ENCODE measurements at places on chromosomes 3 and 15.

DNA sequence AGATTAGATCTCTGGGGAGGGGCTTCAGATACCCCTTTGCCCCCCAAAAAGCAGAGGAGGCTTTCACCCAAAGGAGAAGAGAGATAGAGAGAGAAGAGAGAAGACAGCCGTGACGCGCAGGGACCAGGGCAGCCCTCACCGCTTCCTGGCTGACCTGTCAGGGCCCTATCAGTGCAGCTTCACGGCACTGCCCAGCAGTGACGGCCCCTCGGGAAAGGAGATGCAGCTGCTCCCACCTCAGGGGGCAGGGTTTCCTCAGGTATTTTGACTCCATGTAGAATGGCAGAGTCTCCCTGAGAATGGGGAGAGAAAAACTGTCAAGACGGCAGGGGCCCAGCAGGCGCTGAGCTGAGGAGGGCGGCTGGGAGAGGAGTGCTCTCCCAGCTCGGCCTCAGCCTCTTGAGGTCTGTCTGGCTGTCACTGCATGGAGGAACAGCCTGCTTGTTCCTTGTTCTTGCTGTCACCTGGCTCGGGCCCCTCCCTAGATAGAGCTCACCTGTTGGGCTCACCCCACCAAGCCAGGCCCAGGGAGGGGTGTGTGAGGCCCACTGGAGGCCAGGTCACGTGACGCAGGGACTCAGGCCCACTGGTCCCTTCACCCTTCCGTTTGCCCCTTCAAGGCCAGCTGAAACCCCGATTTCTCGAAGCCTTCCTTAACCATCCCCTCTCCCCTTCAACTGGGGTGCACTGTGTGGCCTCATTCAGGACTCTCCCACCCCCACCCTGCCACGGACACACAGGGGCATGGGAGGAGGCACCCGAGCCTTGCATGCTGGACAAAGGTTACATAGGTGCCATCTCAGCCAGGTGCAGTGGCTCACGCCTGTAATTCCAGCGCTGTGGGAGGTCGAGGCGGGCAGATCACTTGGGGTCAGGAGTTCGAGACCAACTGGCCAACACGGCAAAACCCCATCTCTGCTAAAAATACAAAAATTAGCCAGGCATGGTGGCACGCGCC is 28.2 kb downstream of the LOXL1 start:
- DNase-seq, result no peak

DNA sequence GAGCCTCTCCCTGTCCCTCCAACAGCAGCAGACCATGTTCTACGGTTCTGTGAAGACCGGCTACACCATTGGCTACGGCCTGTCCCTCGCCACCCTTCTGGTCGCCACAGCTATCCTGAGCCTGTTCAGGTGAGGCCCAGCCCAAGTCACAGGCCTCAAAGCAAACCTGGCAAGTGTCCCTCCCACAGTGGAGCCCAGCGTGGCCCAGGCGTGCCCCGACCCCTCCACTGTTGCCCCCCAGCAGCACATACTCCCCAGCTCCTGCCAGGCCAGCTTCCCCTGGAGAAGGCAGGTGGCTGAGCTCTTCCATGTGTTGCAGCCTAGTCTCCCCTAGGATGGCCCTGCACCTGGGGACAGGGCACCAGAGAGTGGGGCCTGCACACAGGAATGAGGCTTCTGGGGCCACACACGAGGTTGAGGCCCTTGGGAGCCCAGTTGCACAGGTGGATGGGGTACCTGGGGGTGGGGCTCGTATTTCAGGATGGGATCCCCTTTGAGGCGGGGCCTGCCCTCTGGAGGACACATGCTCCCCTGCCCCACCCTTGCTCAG is 25.0 kb downstream of the VIPR1 start:
- DNase-seq, result no peak

GRCh38 chr3:94185753-94186152 is 122.9 kb downstream of the NSUN3 start:
- no peak for DNase-seq

DNA sequence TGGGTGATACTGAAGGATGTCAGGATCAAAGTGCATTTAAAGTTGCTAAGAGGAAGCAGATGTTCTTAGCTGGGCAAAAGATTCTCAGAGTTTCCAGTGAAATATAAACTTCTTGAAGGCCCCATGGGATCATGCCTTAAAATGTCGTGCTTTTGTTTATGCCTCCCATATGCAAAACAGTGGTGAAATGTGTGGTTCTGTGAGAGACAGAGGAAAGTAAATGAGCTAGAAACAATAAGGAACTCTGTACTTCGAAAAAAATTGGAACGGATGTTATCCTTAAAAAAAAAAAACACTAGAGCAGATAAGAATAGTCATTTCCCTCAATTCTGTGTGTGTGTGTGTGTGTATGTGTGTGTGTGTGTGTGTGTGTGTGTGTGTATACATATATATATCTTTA is 497.0 kb upstream of the TBL1XR1 start:
- DNase-seq, result no peak

- DNase-seq, result no peak
Observed at GRCh38 chr3:105904678-105905284, 36.0 kb upstream of the CBLB start.

- no peak for DNase-seq
Observed at GRCh38 chr3:176734146-176734545, 463.1 kb downstream of the TBL1XR1 start.

DNA sequence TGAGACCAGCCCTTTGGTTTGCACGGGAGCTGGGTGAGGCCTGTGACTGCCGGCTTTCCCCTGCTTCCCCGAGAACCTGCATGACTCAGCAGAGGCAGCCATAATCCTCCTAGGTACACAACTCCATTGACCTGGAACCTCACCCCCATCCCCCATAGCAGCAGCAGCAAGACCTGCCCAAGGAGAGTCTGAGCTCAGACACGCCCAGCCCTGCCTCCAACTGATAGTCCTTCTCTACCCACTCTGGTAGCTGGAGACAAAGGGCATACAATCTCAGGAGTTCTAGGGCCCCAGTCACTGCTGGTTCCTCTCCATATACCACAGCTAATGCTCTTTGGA is 141.0 kb upstream of the ARHGEF26 start:
- no peak for DNase-seq

DNA sequence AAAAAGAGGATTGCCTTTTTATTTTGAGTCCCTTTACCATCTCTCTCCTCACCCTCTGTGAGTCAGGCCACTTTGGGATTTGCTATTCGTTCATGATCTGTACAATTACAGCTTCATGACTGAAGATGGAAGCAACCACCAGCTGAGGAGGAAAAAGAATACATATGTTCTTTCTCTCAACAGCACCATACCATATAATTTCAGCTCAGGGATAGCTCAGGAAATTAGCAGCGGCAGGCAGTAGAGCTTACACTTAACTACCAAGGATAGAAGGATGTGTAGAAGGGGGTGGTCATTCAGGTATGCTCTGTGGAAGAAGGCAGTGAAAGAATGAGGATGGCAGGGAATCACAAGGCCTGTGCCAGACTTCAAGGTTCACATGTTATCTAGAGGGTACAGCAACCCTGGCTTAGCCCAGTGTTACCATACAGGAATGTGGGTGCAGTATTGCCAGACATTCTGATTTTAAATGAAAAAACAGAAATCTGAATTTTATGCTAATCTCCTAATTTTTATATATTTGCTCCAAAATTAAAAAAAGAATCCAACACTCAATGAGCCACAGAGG is 17.9 kb downstream of the PLS1 start:
- DNase-seq, result no peak

- DNase-seq, result no peak
Observed at GRCh38 chr3:15572138-15572537, 29.2 kb downstream of the HACL1 start.

DNA sequence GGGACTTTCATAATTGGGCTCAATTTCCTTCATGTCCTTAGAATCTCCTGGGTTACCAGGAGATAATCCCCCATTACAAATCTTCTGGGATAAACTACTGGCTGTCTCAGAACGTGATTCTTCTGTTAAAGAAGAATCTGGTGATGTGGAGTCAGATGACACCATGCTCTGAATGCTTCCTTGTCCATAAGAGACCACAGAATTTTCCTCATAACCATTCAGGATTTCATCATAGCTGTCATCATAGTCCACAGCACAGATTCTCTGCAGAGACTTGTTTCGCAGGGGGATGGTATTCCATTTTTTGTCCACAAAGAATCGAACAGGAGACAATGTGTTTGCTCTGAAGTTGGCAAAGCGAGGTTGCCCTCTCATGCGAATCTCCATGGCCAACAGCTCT is 109.8 kb upstream of the TSPAN3 start:
- no peak for DNase-seq

GRCh38 chr15:85408270-85408746 is 27.9 kb downstream of the AKAP13 start:
- no peak for DNase-seq

DNA sequence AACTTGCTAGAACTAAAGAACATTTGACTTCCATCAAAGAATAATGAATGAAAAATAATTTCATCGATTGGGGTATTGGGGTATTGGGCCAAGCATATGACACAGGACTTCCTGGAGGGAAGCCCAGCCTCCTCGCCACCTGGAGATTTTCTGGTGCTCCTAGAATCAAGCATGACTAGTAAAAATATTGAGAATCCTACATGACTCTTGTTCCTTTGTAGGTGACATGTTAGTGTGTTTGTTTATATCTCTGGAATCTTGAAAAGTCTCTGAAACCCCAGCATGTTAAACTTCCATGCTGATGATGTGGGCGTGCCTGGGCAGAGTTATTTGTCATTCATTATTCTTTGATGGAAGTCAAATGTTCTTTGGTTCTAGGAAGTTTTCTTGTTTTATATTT is 90.1 kb upstream of the EPHB3 start:
- no peak for DNase-seq

GRCh38 chr3:129745253-129745652 is 138.8 kb upstream of the PLXND1 start:
- no peak for DNase-seq
